ENCODE measurements at places on chromosomes 11 and 22.

GRCh38 chr11:34621876-34622275 lies 983 bp downstream of the EHF start:
- no peak for DNase-seq

DNA sequence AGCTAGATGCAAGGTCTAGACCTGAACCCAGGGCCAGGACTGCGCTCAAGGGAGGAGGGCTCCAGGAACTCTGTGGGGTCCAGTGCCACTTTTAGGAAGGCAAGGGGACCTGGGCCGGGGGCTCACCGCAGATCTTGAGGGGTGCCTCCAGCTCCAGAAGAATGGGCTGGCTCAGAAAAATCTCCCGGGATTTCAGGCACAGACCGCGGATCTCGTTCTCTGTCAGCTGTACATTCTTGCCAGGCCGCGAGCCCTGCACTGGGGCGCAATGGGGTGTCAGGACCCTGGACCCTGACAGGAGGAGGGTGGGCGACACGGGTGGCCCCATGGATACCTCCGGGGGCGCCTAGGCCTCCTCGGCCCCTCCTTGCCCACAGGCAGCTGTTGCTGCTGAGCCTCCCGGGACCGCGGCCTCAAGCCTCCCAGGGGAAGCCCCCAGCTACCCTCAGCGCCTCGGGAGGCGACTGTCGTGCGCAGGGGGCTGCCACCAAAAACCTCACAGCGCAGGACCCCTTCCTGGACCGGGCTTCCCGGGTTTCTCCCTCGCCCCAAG lies 640 bp downstream of the PPP1CA start:
- DNase-seq: no peak

DNA sequence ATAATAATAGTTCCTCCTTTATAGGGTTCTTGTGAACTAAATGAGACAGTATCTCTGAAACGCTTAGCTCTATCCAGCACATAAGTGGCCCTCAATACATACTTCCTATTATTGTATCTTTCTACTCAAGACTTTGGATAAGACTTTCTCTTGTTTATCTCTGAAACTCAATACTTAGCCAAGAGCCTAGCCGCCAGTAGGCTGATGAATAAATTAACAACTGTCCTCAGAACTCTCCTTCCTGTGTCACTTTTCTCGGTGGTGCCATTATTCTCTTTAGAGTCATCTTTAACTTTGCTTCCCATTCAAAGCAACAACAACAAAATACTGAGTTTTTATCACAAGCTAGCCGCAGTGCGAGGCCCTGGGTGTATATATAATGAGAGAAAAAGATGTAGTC lies 86.9 kb downstream of the FAM83F start:
- no peak for DNase-seq

DNA sequence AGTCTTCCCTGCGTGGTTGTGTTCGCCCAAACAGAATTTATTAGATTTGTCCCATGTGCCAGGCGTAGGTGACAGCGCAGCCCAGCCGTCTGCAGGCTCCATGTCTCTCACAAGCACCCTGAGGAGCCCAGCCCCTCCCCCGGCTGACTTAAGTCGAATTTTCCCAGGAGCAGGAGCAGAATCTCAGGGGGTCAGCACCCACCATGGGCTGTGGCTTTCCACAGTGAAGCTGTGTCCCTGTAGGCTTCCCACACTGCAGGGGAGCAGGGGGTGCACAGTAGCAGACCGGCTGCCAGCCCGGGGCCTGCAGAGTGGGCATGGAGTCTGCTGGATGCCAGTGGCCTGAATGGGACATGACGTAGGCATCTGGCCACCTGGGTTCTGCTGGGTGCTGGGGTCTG lies 16.0 kb downstream of the PARVG start:
- no peak for DNase-seq

- DNase-seq: no peak
Observed at GRCh38 chr11:129894278-129895125, 876 bp downstream of the NFRKB start.

DNA sequence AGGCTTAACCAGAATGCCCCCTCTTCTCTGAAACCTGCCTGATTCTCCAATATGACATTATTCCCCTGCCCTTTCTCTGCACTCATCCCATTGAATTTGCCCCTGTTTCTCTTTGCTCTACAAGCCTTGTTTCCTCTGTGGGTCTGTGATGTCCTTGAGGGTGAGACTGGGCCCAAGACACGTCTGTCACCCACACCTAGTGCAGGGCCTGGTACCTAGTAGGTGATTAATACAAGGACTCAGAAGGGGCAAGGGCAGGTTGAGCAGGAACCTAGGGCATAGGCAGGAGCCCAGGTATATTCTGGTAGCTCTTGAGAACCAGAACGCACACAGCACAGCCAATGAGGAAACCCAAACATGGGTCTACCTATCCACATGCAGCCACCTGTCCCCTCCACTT lies 81.9 kb upstream of the HMGXB4 start:
- DNase-seq: no peak

- peak; percentile 84 for DNase-seq
Observed at GRCh38 chr11:94876645-94877442, 96.5 kb downstream of the CWC15 start.

DNA sequence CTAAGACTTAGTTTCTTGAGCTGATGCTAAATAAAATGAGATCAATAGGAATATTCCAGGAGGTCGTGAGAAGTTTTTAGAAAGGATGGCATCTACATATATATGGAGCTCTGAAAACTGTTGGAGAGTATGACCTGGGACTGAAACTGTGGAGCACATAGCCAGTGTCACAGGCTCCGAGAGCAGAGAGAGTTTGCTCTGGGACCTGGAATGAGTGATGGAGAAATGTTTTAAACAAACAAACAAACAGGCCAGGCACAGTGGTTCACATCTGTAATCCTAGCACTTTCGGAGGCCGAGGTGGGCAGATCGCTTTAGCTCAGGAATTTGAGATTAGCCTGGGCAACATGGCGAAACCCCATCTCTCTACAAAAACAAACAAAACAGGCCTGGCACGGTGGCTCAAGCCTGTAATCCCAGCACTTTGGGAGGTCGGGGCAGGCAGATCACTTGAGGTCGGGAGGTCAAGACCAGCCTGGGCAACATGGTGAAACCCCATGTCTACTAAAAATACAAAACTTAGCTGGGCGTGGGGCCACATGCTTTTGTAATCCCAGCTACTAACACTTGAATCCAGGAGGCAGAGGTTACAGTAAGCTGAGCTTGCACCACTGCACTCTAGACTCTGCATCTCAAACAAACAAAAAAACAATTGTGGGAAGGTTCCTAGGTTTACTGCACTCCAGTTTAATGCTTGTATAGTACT lies 67.1 kb downstream of the SLC35F2 start:
- no peak for DNase-seq

DNA sequence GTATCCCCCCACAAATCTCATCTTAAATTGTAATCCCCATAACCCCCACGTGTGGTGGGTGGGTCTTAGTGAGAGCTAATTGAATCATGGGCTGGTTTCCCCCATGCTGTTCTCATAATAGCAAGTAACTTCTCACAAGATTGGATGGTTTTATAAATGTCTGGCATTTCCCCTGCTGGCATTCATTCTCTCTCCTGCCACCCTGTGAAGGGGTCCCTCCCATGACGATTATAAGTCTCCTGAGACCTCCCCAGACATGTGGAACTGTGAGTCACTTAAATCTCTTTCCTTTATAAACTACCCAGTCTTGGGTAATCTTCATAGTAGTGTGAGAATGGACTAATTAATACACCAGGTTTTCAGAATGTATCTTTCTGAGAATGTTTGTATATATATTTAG lies 1159.4 kb downstream of the FAM181B start:
- DNase-seq: no peak

DNA sequence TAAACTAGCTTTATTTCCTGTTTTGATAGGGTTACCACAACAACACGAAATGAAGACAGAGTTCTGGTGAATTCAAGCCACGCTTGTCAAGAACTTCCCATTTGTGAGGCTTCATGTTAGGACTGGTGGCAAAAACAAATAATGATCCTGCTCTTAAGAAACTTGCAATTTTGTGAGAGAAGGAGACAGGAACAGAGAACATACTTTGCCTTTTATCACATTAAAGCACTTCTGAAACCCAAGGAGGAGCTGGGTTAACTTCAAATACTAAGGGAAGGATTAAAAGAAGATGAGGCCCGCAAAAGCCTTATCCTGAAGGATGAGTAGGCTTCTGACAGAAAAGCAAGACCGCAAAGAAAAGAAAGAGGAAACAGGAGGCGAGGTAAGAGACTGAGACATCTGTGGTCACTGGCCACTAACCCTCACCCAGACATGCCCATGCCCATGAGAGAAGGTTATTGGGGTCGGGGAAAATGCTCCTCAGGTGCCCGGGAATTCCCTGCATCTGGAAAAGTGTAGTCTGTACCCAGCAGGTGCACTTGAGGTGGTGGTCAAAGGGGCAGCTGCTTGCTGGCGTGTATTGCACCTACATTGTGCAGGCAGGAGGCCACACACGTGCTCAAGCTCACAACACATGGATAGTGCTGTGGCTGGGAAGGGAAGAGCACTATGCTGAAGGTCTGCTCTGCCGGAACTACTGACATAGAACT lies 50.5 kb downstream of the MAPK1 start:
- peak; percentile 27 for DNase-seq

- DNase-seq: peak; percentile 14
Observed at GRCh38 chr22:40609216-40609615, 27.3 kb downstream of the MRTFA start.

DNA sequence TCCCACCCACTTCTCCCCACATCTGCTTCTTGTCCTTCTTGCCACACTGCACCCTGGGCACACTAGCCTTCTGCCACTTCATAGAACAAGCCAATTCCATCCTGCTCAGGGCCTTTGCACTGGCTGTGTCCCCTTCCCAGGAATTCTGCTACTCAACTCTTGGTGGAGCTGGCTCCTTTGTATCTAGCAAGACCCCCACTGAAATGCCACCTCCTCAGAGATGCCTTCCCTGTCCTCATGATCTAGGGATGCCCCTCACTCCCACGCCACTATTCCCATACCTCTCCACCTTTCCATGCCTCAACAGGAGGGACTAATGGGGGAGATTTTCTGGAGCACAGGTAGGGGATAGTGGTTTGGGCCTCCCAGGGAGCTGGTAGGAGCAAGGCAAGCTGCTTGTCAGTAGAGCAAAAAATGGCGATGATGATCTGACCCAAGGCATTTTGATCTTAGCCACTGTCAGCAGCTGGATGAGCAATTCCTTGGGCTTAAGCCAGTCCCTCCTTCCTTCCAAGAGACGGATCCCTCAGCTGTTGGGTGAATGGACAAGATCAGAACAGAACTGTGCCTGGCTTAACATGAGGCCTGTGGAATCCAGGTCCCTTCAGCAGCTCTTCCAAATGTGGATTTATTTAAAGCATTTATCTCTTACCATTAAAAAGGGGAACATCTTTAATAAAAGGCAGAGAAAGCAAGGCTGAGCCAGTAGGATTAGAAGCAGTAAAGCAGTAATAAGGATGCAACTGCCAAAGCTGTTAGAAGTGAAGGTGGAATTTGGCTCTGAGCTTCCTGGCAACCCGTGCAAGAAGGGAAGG lies 4.0 kb upstream of the PRDM11 start:
- no peak for DNase-seq

DNA sequence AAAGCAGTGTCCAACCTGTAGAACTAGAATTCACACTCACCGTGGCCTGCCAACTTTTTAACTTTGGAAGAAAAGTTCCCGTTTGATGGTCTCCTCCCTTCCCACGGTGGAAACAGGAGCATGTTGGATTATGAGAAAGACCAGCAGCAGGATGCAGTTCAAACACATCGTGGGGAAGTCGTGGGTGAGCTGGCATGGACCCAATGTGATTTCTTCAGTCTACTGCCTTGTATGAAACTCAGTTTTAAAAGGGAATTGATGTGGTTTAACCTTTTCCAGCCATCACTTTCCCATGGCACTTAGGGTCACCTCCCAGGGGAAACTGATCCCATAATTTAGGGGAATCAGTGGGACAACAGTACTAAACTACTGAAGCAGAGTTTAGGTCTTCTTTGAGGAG lies 318.3 kb downstream of the CADM1 start:
- no peak for DNase-seq

- no peak for DNase-seq
Observed at GRCh38 chr11:12534549-12534948, 139.7 kb upstream of the TEAD1 start.

- DNase-seq: no peak
Observed at GRCh38 chr22:43182726-43183125, 4.2 kb downstream of the TTLL12 start.

DNA sequence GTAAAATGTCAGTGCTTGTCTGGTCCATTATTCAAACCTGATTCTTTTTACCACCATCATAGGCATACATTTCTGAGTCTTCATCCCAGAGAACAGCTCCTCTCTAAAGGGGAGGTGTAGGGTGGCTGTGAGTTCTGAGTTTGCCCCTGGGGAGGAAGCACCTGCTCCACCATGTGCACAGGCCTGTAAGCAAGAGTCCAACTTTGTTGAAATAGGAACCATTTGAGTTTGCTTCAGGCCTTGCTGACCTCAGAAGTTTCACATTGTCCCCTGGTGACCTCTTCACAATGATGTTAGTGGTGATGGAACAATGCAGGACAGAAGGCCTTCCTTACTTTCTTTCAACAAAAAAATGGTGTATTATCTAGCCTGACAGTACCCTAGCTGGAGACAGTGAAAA lies 54.6 kb upstream of the TOP3B start:
- DNase-seq: no peak

DNA sequence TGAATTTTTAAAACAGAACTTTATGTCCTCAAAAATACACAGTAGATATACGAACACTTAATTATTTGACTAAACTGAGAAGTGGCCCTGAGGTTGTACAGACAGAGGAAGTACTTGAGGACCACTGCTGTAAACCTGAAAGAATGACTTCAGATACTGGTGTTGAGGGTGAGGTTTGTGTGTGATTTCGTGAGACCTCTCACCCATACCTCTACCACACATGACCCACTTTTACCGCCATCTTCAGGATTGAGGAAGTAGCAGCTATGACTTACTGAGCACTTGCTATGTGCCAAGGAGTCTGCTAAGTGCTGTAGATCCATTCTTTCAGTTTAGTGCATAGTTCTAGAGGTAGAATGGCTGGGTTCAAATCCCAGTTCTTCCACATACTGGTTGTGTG lies 21.9 kb downstream of the MMP13 start:
- no peak for DNase-seq

All from activated CD4-positive, alpha-beta T cell treated with anti-CD3 and anti-CD28 coated beads for 48 hours (primary cell).